ENCODE measurements at places on chromosomes 5 and 9.
A peak's percentile ranks its signal among the peaks of the same experiment; 100 is the strongest.

DNA sequence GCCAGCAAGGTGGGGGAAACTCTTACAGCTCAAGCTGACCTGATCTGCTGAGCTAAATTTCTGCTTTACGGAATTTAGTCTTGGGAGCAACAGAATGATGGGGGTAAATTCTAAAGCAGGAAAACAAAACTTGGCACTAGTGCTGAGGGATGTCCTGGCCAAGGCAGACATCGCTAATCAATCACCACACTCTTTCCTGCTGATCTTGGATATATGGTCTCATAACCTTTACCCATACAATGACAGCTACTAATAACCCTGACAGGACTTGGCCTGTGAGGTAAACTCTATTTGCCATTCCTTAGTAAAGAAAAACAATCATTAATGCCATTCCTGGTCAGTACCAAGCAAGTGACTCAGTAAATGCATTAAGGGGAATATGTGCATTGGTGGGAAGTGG lies 51.5 kb downstream of the PPARGC1B start:
- DNase-seq: no peak

DNA sequence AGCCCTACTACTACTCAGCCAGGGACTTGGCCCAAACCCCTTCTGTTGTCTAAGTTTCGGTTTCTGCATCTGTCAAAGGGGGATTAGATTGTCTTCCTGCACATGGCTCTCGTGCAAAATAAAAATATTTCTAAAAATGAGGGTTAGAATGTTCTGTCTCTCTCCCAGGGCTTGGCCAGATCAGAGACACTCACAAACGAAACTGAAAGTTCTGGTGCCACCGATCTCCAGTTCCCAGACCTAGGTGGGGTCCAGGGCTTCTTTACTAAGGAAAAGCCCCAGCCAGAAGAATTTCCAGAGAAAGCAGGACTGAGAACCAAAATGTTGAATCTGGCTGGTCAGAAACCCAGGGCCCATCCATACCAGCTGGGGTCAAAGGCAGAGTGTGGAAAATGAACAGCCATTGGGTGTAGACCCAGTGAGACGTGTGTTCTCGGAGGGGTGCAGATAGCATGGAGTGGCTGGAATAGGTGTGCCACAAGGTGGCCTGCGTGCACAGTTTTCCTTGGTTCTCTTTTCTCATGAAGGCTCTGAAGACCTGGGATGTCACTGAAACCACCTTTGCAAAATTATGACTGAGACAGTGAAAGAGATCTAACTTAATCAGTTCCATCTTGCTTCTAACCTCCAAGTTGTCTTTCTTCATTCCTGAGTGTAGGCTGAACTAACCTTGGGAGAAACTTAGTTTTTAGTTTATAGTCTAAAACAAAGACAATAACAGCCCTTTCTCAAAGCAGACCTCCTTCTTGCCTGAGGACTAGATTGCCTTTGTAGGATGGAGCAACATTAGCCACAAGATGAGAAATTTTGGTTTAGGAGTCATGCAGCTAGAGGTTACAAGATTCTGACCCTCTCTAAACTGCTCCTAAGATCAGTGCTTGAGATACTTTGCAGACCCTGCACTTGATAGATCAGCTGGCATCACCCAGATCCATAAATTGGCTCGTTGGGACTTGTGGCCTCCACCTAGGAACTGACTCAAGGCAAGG lies 2.3 kb upstream of the SLC23A1 start:
- DNase-seq: peak; percentile 20

DNA sequence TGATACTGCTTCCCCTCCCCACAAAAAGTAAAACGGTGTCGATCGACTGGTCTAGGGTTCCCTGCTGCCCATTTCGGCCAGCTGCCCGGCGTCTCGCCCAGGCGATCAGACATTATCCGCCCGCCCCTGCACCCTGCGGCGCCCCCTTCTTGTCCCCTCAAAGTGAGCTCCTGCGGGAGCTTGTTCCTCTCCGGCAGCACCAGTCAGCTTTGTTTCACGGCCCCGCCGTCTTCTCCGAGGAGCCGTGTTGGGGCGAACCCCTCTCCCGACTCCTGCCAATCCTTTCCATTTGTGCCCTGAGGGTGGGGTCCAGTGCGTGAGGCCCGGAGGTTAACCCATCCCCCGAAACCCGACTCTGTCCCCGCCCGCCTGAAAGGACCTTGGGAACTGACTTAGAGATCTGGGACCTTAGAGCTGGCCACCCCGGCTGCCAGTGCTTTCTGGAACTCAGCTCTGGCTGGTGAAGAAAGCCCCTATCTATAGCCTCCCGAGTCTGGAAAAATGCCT lies 518 bp downstream of the UBE2B start:
- peak; percentile 67 for DNase-seq

DNA sequence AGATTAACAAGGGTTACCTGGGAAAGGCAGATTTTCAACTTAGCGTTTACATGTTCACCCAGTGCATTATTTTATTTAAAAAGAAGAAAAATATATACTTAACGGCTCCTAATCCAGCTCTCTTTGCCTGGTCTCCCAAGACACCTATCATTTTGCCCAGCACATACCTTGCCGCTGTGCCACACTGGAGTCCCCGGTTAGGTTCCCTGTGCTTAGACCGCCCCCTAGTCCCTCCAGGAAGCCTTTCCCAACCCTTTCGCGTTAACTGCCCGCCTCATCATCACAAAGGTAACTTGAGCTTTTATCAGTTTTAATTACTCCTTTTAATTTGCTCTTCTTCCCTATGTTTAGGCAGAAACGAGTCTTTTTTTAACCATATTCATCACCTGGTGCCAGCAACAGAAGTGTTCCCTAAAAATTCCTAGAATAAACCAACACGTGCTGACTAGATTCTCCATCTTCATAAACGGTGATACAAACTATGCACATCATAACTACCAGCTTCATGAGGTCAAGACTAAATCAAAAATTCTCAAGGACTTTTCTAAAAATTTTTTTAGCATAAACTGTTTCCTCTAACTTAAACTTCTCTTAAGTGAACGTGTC lies 19.7 kb downstream of the DNAJA1 start:
- DNase-seq: no peak

GRCh38 chr9:134245179-134245578 lies 80.8 kb upstream of the RNU6ATAC start:
- DNase-seq: no peak

- DNase-seq: no peak
These were observed 872.3 kb downstream of the MAT2B start for GRCh38 chr5:164377746-164378145.

- peak; percentile 25 for DNase-seq
These were observed 776 bp downstream of the APBA1 start for GRCh38 chr9:69671311-69671878.

- DNase-seq: peak; percentile 73
These were observed 235.3 kb downstream of the SYK start for GRCh38 chr9:91036826-91037510.

DNA sequence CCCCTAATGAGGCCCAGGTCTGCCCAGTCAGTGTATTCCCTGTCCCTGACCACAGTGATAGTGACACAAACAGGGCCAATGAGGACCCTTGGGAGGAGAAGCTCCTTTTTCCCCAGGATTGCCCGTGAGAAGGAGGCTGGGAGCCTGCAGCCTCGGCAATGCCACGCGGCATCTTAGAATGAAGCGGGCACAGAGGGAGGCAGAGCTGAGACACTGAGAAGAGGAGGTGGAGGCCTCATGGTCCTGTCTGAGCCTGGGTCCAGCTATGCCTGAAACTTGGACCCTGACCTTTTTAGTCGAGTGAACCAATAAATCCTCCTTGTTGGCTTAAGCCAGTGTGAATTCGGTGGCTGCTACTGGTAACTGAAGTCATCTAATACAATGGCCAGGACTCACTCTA lies 28.4 kb downstream of the STC2 start:
- no peak for DNase-seq

DNA sequence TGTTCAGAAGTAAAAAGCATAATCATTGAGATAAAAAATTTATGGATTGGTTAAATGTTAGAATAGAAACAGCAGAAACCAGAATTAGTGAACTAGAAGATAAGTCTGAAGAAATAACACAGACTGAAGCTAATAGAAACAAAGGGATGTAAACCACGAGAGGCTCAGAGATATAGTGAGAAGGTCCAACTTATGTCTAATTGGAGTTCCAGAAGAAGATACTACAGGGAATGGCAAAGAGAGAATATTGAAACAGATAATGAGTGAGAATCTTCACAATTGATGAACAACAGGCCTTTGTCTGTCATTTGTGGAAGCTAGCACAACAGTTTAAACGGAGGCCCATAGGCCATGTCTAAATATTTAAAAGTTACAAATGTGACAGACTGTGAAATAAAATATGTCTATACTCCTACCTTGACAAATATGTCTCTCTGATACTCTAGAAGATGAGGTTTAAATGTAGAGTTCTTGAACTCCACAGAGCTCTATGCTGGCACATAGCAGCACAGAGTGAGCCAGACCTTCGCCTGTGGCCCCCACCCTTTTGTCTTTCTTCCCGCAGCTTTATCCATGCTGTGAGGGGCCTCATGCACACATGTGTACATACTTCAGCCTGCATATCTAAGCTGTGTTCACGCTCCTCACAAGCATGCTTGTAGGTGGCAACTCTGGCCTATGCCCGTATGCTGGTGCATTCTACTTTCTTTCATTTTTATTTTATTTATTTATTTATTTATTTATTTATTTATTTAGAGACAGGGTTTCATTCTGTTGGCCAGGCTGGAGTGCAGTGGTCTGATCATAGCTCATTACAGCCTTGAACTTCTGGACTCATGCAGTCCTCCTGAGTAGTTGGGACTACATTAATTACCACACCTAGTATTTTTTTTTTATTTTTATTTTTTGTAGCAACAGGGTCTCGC lies 45.0 kb upstream of the ABL1 start:
- DNase-seq: no peak

DNA sequence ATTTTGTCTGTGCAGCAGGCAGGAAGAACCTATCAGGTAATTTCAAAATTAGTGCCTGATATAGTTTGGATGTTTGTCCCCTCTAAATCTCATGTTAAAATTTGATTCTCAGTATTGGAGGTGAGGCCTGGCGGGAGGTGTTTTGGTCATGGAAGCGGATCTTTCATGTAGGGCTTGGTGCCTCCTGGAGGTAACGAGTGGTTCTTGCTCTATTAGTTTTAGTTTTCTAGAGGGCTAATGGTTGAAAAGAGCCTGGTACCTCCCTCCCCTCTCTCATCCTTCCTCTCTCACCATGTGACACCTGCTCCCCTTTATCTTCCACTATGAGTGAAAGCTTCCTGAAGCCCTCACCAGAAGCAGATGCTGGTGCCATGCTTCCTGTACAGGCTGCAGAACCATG lies 106.3 kb downstream of the DRD1 start:
- no peak for DNase-seq

GRCh38 chr5:113425909-113426308 lies 8.9 kb downstream of the TSSK1B start:
- no peak for DNase-seq

GRCh38 chr5:170532935-170533334 lies 29.1 kb downstream of the KCNIP1 start:
- no peak for DNase-seq

DNA sequence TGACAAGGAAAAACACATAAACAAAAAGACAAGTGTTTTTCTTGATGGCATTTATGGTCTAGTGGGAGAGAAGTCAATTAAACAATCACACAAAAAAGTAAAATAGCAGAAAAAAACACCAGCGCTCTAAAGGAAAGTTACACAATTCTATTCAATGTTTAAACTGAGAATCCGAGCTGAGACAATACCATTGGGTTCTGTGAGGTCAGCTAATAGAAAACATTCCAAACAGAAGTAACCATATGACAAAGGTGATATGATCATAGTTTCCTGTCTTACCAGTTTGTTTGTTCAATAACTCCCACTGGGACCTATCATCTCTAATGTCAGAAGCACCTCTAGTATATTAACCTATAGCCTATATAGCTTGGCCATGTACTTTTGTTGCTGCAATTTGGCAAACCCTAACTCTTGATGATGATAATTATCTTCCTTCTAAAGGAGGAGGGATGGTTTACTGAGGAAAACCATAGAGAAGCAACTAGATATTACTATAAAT lies 1030.0 kb downstream of the CDH12 start:
- DNase-seq: no peak

- DNase-seq: no peak
These were observed 410.9 kb downstream of the BNC2 start for GRCh38 chr9:16459421-16460148.

GRCh38 chr9:25678147-25678666 lies at the start of gene TUSC1:
Gene TUSC1 (minus strand): TSS chr9:25678444. CDS start chr9:25678312, 132 bp downstream.
- peak; percentile 83 for DNase-seq
